ENCODE measurements at places on chromosomes 6 and 20.
A peak's percentile ranks its signal among the peaks of the same experiment; 100 is the strongest.

- DNase-seq: no peak
Observed at GRCh38 chr6:24252280-24252679, 105.6 kb downstream of the DCDC2 start.

DNA sequence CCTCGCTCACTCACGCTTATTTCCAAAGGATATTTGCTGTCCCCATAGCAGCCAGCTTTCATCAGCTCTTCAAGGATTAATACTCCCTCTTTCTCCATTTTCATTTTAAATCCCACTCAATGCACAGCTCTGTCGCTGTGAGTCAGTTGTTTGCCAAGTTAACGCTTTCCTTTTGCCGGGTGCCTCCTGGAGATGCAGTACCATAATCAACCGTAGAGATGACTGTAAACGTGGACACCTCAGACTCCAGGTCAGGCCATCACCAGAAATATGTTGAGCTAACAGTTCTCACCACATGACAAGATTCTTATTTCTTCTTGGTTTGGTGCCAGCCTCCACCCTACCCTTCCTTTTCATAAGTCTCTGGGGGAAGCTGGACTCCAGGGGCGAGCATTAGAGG, 66.6 kb upstream of the TAB2 start:
- DNase-seq: no peak

DNA sequence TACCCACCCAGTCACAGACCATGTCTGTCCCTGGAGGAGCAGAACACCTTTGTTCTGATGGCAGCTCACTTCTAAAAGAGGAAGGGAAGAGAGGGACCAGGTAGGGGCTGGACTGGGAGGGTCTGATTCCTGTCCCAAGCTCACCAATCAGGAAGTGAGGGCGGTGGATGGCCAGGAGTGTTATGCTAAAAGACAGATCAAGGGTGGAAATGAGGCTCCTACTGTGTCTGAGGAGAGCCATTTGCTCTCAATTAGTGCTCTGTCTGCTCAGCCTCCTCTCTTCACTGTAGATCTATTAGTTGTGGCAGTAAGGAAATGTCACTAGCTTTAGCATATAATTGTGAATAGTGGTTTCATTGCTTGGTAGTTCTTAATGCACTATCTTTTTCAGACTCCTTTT, 72.5 kb downstream of the ARMC2 start:
- no peak for DNase-seq

DNA sequence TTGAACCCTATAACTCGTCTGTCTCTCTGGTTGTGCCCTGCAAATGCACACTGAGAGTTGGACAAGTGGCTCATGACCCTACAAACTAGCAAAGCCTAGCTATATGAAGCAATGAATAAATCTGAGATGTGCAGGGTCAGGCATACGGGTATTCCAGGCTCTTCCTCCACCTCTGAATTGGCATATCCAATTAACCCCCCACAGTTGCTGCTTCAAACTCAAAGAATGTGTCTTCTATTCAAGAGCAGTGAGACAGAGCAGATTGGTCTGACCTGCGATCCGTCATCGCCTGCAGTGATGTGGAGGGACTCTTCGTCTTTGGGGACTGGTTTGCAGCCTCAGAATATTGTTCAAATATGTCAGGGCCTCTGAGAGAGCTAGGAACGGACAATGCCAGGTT, 59.8 kb downstream of the LAMP5 start:
- DNase-seq: no peak

- DNase-seq: no peak
Observed at GRCh38 chr6:167108278-167108677, 14.6 kb upstream of the CCR6 start.

DNA sequence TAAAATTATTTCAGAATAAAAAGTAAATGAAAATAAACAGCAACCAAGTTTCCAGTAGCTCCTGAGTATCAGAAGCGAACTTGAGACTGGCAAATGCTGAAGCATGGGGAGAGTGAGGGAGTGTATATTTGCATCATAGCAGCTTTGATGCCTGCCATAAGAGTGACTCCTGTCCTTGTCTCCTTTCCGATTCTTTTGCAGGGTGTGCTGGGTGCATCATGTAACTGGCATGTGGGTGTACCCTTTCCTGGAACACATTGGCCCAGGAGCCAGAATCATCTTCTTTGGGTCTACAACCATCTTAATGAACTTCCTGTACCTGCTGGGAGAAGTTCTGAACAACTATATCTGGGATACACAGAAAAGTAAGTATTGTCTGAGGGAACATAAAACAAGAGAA, 117.4 kb downstream of the ADAT2 start:
- DNase-seq: no peak

DNA sequence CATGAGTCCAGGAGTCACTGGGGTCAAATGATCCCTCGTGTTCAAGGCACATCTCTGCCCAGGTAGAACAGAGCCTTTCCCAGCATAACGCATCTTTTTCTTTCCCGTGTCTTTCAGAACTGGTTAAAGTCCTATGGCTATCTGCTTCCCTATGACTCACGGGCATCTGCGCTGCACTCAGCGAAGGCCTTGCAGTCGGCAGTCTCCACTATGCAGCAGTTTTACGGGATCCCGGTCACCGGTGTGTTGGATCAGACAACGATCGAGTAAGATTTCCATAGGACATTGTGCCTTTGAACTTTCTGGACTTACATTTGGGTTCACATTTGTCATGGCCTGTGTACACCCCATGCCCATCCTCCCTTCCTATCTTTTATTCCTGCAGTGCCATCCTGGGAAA, 20.2 kb downstream of the MMP24 start:
- no peak for DNase-seq

DNA sequence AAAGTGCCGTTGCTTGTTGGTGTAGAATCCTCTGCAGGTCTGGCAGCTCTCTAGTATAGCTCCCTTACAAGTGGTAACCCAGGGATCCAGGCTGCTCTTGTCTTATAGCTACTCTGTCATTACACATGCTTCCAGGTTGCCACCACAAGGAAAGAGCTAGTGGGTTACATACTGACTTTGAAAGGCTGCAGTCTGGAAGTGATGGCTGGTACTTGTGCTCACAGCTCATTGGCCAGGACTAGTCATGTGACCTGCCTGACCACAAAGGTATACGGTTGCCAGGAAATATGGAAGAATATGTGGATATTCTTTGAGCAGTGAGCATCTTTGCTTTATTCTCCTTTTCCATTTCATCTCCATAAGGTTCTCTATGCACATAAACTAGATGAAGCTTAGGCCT, 46.0 kb downstream of the RREB1 start:
- no peak for DNase-seq

GRCh38 chr6:37531026-37531425, 31.3 kb upstream of the CCDC167 start:
- no peak for DNase-seq

DNA sequence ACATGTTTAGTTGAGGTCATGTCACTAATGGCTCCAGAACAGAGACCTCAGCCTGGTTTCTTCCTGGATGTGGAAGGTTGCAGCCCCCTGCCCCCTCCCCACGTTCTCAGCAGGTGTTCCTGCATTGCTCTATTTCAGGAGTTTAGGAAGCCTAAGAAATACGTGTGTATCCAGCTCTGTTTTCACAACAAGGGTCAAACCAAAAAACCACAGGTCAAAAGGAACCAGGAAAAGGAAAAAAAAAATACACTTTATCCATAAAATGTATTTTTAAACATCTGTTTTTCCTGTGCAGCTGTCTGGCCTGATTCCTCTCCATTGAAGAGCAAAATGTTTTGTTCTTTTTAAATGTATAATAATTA, 107.9 kb upstream of the PLEKHG1 start:
- DNase-seq: no peak

- no peak for DNase-seq
Observed at GRCh38 chr6:108966251-108966650, 118.0 kb downstream of the ARMC2 start.

DNA sequence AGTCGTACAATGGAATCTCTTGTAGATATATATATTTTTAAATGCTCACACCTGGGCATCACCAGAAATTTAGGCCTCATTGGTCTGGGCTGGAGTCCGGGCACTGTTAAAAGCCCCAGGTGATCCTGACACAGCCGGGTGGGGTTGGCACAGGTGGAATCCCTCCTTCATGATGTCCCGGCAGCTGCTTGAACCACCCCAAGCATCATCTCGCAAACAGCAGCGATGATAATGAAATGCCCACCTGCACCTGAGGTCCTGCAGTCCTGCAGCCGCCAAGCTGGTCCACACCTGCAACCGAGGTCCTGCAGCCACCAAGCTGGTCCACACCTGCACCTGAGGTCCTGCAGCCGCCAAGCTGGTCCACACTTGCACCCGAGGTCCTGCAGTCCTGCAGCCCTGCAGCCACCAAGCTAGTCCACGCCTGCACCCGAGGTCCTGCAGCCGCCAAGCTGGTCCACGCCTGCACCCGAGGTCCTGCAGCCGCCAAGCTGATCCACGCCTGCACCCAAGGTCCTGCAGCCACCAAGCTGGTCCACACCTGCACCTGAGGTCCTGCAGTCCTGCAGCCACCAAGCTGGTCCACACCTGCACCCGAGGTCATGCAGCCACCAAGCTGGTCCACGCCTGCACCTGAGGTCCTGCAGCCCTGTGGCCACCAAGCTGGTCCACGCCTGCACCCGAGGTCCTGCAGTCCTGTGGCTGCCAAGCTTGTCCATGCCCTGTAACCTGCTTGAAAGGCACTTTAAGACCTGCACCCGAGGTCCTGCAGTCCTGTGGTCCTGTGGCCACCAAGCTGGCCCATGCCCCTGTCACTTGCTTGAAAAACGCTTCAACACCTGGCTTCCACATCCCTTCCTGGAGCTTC, 261.2 kb downstream of the DLL1 start:
- no peak for DNase-seq

GRCh38 chr6:142842418-142843261, 102.3 kb downstream of the HIVEP2 start:
- no peak for DNase-seq

DNA sequence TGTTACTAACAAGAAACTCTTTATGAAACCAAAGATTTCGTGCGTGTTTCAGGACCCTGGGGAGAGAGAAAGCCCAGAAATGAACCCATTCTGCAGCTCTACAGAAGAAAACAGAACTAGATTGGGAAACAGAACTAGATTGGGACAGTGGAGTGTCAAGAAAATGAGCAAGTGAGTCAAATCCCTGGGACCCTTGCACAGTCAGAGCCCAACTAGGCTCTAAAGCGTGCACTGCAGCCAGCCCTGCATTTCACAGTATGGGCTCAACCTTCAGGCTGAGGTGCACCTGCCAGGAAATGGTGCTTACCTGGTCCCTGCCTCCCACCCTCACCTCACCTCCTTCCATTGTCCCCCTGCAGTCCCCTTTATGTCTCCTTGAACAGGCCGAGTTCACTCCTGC, 39.7 kb downstream of the BFSP1 start:
- no peak for DNase-seq

DNA sequence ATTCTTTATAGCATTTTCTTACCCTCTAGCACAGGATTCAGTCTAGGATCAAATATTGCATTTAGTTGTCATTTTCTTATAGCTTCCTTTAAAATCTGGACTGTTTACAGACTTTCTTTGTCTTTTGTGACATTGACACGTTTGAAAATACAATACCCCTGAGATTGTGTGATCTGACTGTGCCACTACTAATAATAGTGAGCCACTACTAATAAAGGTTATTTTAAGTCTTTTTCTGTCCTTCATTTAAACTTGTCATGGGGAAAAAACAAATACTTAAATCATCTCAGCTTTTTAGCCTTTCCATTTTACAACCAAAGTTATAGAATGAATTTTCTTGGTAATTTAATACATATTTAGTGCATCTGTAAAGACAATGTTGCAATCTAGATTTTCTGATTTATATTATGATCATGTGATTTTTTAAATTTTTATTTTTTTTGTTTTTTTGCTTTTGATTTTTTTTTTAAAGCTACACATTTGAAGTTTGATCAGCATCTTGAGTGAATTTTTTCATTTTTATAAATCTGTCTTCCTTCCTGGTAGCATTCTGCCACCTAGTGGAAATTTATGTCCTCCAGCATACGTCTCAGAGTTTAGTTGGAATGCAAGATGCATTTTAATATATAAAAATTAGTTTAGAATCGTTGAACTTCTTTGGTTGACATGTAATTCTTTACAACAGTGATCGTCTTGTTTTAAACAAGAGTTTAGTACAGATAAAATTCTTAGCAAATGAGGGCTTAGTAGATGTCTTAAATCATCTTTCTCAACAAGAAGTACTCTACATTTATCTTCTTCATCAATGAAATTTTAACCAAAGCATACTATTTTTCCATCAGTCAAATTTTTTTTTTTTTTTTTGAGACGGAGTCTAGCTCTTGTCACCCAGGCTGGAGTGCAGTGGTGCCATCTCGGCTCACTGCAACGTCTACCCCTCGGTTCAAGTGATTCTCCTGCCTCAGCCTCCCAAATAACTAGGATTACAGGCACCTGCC, 119.4 kb downstream of the NCOA3 start:
- DNase-seq: peak; percentile 34

DNA sequence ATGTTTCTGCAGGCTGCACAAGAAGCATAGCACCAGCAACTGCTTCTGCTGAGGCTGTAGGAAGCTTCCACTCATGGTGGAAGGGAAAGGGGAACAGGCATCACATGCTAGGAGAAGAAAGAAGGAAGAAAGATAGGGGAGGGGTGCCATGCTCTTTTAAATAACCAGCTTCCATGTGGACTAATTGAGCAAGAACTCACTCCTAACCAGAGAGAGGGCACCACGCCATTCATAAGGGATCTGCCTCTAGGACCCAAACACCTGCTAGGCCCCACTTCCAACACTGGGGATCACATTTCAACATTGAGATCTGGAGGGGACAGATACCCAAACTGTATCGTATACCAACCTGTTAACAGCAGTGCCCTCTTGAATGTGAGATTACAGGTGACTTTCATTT, 46.9 kb upstream of the ARMC2 start:
- no peak for DNase-seq

All from skeletal muscle cell (primary cell).